ENCODE measurements at places on chromosomes 5 and 9.

GRCh38 chr9:27726244-27727081 is 153.2 kb upstream of the C9orf72 start:
- peak; percentile 66 for DNase-seq

DNA sequence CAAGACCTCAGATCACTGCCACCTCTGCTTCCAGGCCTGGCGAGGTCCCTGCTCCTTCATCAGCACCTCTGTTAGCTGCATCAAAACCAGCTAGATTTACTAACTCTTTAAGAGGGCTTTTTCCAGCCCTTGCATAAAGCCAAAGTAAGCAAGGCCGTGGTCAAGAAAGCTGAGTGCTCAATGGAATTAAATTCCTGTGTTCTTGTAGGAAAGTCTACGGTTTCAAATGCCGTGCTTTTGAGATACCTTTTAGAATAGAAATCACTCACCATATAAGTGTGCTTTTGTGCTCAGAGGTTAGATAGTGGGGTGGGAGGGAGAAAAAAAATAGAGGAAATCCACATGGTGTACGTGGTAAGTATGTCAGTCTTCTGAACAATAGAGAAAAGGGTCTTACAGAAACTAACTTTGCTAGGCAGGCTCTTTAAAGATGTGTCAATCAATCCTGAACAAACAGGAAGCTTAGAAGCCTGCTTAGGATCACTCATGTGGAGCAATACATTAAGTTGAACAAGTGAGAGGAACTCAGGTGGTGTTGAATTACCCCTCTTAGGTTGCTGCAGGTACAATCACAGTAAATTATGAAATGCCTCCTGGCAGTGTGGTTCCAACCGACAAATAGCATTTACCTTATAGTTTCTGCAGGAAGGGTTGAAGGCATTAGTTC is 79.7 kb downstream of the SEMA6A start:
- DNase-seq = no peak

DNA sequence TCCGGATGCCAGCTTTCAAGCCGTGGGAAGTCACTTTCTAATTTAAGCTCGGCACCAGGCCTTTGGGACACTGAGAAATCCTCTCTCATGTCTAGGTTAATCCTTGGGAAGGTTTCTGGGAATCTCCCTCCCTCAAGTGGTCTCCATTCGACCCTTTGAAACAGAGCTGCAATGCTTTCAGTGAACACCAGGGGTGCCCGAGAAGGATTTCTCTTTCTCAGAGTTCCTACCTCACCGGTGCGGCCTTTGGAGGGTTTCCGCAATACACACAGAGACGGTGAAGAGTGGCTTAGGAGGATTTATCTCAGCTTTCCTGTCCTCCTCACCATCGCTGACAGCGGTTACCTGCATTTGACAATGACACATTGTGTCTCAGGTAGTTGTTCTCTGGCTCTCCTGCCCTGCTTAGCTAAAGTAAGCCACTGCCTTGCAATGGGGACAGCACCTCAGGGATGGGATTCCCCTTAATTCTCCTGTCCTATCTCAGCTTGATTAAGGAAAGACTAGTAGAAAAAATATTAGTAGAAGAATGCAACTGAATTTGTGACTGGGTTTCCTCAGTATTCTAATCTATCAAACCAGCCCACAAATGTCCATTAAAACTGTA is 180.6 kb downstream of the GABRG2 start:
- no peak for DNase-seq

- DNase-seq = no peak
These were observed 87.4 kb upstream of the FAM169A start for GRCh38 chr5:74953554-74953936.

GRCh38 chr9:23803216-23803615 is 22.8 kb downstream of the ELAVL2 start:
- DNase-seq = no peak

DNA sequence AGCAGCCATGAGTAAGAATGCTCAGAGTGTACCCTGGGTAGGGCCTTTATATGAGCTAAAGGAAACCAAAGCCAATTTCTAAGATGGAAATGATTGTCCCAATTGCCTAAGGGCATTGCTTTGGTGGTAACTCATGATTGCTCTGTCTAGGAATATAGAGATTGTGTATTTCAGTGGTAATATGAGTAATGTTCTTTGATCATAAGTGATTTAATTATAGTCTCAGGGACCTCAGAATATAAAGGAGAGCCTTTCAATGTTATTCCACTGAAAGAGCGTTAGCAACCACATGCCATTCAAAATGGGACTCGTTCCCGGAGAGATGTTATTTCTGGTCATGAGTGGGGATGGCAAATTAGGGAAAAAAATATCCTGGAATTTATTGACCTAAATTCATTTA is 340.5 kb downstream of the ARHGEF28 start:
- no peak for DNase-seq

DNA sequence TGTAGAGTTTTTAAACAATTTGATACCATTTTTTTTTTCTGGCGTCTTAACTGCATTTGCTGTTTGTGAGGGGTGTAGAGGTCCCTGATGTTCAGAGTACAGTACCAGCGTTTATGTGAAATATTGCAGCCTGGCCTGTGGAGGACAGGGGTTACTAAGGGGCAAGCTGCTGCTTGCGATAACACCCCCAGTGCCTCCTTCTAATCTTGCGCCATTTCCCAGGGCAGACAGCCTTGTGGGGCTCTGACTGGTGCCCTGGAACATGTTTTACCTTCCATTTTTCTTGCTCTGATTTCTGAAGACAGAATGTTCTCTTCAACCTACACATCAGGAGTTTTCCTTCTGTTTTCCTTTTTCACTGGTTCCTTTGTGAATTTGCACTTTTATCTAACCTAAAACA is 142.9 kb downstream of the DOCK8 start:
- no peak for DNase-seq

- DNase-seq = no peak
These were observed 1060.1 kb downstream of the PTPRD start for GRCh38 chr9:9552665-9553064.

- DNase-seq = peak; percentile 50
These were observed 16.7 kb downstream of the TRAF1 start for GRCh38 chr9:120909904-120910303.

DNA sequence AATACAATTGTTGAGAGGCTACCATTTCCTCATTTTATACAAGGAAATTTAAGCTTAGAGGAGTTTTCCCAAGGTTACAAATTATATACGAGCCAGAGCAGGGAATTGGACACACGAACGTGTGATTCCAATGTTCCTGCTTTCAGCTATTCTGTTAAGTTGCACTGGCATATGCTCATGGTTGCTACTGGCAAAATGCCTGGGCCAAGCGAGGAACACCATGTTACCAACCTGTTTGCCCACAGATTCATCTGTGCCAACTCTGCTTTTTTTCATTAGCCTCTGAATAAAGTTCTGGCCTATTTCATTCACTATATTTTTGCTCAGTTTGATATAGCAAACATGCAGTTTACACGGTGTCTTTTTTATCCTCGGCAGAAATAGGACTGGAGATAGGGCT is 5.1 kb upstream of the C5orf46 start:
- DNase-seq = no peak

DNA sequence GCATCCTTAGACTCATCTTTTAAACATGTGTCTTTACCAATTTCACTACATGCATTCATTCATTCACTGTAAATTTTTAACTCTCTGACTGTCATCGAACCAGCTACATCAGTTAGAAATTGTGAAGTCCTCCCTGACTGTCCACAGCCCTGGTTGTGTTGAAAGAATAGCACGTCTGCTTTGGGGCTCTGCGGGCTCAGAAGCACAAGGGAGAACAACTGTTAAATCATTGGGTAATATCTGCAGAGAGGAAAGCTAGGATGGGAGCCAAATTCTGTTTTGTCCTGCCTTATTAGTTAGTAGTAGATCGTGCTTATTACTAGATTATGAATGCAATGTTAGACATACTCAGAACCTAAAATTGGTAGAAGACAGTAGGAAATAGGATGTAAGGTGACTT is 26.3 kb upstream of the FAM120AOS start:
- DNase-seq = no peak

DNA sequence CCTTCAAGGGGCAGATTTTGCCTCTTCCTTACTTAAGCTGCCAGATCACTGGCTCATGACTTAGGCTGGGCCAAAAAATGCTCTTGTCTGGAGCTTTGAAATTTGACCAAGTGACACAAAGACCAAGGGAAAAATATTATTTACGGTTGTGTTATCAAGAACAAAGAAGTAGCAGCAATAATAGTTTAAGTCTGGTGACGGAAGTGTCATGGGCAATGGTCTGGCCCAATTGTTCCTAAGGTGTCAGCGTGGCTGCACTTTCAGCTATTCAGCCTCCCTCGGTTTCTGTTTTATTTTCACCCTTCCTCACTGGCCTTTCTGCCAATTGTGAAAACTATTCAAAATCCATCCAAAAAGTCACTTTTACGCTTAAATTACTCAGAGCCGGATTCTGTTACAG is 185.3 kb downstream of the CDH18 start:
- DNase-seq = no peak

- no peak for DNase-seq
These were observed 208.5 kb upstream of the PLPPR1 start for GRCh38 chr9:100819980-100820379.

DNA sequence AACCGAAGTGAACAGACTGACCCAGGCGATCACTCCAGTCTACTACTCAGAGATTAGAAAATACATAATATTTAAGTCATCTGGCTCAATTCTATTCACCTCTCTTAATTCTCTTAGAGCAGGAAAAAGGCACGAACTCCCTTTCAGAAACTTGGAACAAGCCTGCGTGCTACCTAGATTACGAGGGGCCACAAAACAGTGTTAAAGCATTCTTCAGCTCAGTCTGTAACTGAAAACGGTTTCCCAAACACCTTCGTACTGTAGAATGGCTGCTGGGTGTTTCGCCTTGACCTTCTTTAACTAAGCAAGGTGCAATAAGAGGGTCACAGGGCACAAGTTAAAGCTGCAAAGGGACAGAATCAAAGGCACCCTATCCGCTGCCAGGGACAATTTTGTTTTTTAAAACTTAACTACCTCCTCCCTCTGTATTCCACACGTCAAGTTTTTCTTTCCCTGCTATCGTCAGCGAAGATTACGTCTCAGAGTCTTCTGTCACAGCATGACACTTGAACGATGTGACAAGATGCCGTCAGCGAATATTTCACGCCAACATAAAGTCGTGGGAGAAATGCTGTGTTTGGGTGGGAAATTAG is 687 bp downstream of the LYSMD3 start:
- DNase-seq = peak; percentile 43

DNA sequence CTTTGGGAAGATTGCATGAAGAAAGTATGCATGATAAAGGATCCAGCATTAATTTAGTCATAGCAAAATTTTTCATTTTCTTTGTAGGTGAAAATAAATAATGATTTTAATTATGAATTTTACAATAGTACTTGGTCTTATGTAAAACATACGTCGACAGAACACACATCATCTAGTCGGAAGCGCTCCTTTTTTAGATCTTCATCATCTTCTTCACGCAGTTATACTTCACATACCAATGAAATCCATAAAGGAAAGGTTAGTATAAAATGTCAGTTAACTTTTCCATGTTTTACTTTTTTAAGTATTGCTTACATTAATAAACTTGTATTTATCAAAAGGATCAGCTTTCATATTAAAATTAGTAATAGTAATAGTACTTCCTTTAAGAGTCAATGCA is 35.8 kb downstream of the C7 start:
- no peak for DNase-seq

DNA sequence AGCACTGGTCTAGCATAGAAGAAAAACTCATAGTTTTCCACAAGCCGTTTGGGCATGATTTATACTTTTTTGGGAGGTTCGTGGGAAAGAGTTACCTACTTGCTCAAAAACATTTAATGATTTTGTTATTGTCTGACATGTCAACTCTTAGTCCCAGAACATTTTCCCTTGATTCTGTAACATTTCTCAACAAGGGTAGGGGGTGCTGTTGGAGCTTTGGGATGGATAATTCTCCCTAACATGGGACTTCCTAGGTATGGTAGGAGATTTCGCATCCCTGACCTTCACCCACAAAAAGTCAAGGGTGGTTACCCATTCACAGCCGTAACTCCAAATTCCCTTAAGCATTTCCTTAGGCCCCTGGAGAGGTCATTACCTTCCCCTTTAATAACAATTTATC is 378.0 kb downstream of the YTHDC2 start:
- no peak for DNase-seq

DNA sequence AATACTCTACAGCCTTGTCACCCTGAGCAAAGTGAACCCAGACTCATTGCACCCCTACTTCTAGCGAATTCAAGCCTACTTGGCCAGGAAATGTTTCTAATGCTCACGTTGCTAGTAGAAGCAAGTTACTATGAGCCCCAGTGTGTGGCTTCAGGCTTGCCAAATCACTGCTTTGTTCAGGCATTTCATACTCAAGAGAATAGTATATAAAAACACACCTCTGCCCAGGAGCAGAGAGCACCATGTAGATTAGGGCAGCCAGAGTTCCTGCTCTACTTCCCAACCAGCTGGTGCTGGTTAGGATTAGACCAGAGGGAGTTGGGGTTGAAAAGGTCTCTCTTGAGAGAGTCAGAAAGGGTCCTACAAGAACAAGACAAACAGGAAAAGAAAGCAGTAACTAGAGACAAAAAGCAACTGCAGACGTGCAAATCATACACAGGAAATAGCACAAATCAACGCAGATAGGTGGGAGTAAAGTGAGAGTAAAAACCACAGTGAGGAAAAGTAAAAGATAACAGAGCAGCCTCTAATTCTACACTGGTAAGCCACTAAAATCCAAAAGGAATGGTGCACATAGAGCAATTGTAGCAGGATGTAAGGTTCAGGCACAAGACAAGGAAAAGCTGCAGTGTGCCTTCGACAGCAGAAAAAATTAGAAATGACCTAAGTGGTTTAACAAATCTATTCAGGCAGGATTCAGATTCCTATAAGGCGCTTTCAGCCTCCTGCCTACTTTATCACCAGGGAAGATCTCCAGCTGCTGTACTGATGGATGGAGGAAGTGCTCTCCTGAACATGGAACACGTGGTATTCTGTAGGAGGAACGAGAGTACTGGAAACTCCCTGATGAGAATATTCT is 49.6 kb upstream of the KIF2A start:
- peak; percentile 27 for DNase-seq

DNA sequence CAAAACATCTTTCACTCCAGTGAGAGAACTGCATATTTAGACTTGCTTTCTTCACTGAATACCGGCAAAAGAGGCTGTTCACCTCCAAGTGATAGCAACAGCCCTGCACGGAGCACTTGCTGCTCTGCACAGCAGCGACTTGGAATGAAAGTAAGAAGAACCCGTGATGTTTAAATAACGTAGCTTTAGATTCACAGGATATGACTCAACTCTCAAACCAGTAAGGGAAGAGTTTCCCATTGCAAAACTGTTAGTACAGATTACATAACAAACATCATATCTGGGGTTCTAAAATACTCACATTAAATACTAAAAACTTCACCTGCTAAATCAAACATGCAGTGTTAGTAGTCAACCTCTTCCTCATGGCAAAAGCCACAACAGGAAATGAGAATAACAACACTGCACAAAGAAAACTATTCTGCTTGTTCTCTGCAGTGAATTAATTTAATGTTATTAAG is 203.4 kb downstream of the MCTP1 start:
- DNase-seq = peak; percentile 36

- DNase-seq = no peak
These were observed 68.1 kb upstream of the SPOCK1 start for GRCh38 chr5:137567226-137567625.

- no peak for DNase-seq
These were observed at the start of gene LRRTM2 for GRCh38 chr5:138874771-138875551. Gene LRRTM2 (minus strand): TSS chr5:138875335. CDS start chr5:138874911, 424 bp downstream.

GRCh38 chr5:150625164-150625535 is 15.3 kb upstream of the SYNPO start:
- no peak for DNase-seq

- DNase-seq = no peak
These were observed 6.5 kb upstream of the FAM81B start for GRCh38 chr5:95384485-95385213.
